ENCODE measurements at places on chromosomes 1 and 21.

- DNase-seq: no peak
Measured at GRCh38 chr1:5768014-5768413, 224.2 kb downstream of the NPHP4 start.

- DNase-seq: no peak
Measured at GRCh38 chr21:46455575-46456385, 2.9 kb upstream of the DIP2A start.

DNA sequence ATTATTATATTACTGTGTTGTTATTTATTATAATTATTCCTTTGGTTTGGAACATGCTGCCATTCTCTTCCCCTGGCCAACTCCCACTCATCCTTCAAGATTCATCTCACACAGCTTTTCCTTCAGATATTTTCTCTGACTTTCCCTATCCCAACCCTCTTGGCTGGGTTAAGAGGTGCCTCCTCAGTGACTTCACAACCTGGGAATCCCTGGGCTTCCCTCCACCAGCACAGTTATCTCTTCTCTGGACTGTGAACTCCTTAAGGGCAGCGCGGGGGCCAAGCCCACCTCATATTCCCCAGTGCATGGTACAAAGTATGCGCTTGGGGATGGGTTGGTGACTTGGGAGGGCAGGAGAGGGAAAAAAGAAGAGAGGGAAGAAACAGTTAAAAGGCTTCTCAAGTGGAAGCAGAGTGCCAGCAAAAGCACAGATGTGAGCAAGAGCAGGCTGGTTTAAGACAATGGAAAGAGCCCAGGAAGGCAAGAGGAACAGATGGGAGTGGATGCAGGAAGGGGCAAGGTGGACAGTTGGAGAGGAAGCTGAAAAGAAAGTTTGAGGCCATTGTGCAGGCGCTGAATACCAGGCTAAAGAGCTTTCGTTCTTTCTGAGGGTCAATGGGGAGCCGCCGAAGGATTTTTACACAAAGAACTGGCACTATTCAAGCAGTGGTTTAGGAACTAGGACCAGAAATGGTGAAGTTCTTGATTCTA, 132.3 kb downstream of the BEND5 start:
- no peak for DNase-seq

DNA sequence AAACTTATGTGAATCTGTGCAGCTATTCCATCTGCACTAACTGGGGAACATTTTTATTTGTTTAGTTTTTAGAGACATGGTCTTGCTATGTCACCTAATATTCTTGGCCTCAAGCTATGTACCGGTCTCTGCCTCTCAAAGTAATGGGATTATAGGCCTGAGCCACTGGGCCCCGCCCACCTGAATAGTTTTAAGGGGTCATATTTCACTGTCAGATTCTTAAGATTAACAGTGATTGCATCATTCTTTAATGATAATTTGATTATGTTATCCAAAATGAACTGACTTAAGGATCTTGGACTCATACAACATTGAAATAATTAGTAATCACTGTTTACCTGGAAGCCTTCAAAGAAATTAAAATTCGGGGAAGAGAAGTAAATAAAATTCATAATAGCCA, 12.6 kb upstream of the KLF18 start:
- peak; percentile 16 for DNase-seq

- DNase-seq: no peak
Measured at GRCh38 chr1:184404727-184405027, 17.8 kb downstream of the C1orf21 start.

DNA sequence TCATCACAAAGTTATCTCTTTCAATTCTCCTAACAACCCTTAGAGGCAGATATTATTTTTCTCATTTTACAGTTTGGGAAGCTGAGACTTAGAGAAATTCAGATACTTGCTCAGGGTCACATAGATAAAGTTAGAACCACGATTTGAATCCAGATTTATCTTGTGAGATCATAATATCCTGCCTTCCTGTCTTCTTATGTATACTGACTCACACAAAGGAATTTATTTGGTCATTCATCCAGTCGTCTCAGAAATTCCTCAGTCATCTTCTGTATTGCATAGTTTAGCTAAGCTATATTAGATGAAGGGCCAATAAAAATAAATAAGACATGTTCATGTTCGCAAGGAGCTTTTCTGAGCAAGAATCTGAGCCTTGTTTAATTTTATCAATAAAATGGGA, 35.8 kb upstream of the RUNX1 start:
- DNase-seq: no peak

GRCh38 chr1:81409780-81410274, 390.9 kb upstream of the ADGRL2 start:
- no peak for DNase-seq

Measured in SK-N-DZ (cell line).